Hematopoietic multipotent progenitor cell treated with erythropoietin and hydrocortisone succinate and interleukin-3 and kit ligand, for 8 days (in vitro differentiated cells): ENCODE measurements at places on chromosomes 16 and 17.

- DNase-seq = no peak
Observed at GRCh38 chr17:80516171-80516932, 28.3 kb upstream of the RPTOR start.

- no peak for DNase-seq
Observed at GRCh38 chr16:50699326-50700159, 6.1 kb downstream of the NOD2 start.

DNA sequence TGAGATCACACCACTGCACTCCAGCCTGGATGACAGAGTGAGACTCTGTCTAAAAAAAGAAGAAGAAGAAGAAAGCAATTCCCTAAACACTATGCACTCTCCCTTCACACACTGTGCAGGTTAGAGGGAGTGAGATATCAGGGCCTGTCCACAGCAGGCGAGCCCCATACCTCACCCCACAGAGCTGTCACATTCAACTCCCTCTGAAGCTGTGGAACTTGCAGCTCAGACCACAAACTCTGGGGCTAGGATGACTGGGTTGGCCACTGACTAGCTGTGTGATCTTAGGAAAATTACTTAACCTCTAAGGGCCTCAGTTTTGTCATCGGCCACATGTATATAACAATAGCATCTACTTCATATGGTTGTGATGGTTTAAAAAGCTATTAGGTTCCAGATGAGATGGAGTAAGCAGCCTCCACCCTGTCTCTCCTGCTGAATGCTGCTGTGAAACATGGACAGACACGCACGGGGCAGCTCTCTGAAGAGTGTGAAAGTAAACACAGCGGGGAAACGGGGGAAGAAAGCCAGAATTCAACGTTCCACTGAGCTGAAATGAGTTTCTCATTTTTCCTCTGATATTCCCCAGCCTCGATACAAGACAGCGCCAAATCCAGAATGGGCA is 13.6 kb upstream of the PYY start:
- no peak for DNase-seq

GRCh38 chr16:77450790-77451487 is 16.1 kb upstream of the ADAMTS18 start:
- no peak for DNase-seq

DNA sequence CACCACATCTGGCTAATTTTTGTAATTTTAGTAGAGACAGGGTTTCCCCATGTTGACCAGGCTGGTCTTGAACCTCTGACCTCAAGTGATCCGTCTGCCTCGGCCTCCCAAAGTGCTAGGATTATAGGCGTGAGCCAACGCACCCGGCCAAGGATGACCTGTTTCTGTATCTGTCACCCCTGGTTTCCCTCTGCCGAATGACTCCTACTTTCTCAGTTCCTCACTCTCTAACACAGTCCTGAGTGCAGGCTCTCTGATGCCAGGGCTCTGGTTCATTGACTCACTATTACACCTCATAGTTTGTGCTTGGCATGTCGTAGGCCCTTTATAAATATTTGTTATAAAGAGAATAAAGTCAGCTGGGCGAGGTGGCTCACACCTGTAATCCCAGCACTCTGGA is 10.7 kb upstream of the PRPF8 start:
- no peak for DNase-seq

GRCh38 chr17:1796800-1797199 is 32.9 kb downstream of the SMYD4 start:
- no peak for DNase-seq

- DNase-seq = no peak
Observed at GRCh38 chr17:50174444-50174843, 8.6 kb downstream of the SGCA start.

GRCh38 chr17:16211590-16211989 is 3.7 kb downstream of the NCOR1 start:
- DNase-seq = no peak

GRCh38 chr16:57473176-57473840 is 10.8 kb downstream of the POLR2C start:
- DNase-seq = no peak

DNA sequence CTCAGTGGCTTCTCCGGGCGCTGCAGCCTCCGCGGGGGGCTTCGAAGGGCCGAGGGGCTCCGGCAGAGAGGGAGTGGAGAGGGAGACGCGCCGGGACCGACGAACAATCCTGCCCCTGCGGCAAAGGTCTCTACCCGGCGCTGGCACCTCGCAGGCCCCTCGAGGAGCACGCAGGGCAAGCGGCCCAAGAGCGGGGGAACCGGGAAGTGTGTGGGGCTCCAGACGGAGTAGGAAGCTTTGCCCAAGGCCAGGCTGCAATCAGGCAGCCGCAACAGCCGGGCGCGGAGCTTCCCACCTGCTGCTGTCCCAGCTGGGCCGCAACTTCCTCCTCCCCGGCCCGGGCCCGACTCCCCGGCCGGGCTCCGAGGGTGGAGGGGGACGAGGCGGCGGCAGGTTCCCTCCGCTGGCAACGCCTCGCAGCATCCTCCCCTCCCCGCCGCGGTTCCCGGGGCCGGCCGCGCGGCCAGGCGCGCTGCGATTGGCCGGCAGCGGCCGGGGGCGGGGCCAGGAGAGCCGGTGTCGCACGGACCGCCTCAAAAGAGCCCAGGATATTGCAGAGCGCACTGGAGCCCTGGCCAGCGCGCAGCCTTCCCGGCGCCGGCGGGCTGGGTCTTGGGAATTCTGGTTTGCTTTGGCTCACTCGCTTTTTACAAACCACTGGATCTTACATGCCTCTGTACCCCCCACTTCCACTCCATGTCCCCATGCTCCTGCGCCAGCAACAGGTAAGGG is at the start of gene KCNJ2:
Gene KCNJ2, plus strand, starts transcription at position 556 of the 732 bp plus-strand sequence. CDS start 5,508 bp downstream, outside the sequence.
- DNase-seq = peak; percentile 58

- no peak for DNase-seq
Observed at GRCh38 chr16:51166541-51166940, 15.5 kb upstream of the SALL1 start.

GRCh38 chr16:4241258-4241927 is 487 bp downstream of the SRL start:
- DNase-seq = no peak

DNA sequence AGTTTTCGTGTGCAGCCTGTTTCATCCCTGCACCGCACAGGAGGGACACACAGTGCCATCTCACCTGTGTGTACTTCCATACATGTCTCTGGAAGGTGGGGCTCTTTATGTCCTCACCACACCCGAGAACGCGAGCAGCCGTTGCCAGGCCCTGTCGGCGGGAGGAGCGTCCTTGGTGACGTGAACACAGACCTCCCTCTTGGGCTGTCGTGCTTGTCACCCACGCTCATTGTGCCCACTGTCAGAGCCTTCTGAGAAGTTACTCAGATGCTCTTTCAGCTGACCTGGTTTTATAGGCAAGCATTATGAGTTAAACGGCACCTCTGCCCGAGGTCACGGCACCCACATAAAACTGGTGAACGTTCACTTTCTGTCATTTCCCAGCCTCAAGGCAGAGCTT is 40.2 kb downstream of the ZNF750 start:
- DNase-seq = no peak

DNA sequence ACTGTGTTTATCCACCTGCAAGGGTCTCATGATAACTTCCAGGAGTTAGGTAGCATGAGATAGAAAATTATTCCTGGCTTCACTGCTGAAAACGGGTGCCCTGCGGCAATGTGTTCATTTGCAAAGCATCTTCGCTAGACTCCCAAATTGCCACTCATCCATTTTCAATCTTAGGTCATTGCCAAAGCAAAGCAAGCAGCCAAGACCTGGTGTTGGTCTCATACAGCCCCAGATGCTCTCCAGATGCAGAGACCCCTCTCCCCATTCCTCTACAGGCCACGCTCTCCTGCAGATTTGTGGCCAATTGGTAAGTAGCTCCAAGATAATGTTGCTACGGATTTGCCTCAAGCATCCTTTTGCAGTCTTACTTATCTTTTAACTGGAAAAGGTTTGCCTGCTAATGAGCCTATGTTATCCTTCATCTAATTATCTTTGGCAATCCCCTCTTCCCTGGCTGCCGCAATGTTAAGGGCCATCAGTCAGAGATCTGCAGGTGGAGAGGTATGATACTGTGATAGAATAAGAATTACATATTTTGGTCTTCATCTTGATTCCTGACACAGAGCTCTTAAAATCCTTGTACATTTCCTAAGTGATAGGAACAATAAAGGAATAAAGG is 222.0 kb downstream of the SLC39A11 start:
- DNase-seq = no peak
